ENCODE measurements at places on chromosomes 12 and 14. TPM values are rescaled to one million over a fixed set of nuclear protein-coding genes. Genes with fewer than 3 reads are reported as not detected.

GRCh38 chr12:69497308-69498026 lies 27.3 kb downstream of the FRS2 start:
- DNase-seq: no peak

DNA sequence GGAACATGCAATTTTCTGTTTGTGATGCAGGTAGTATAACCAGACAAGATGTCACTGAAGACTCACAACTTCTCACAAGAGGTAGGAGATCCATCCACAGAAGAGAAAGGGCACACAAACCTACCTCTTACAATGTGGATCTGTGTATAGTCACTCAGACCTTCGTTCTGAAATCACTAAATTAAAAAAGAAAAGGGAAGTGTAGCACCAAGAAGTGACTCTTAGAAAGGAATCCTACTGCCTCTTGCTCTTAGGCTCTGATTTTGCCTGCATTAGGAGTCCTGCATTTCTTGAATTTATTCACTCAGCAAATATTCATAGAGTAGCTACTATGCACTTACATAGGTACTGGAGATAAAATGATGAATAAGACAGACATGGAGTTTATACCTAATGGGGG lies 347.6 kb downstream of the BMP4 start:
- no peak for DNase-seq

DNA sequence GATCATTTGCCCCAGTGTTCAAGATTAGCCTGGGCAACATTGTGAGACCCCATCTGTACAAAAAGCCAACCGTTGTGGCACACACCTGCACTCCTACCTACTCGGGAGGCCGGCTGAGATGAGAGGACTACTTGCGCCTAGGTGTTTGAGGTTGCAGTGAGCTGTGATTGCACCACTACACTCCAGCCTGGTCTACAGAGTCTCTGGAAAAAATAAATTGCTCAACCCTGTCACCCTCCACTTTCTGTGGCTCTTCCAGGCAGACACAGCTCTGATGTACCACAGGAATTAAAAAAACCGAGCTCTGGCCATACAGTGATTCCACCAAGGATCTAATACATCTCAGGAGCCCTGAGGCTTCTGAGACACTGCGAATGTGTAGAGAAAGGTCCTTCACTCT lies 14.4 kb downstream of the TIMELESS start:
- DNase-seq: no peak

GRCh38 chr12:76006028-76006925 lies 25.3 kb downstream of the PHLDA1 start:
- no peak for DNase-seq

Gene FZD10
- total RNA-seq: 0.21 TPM

Gene MYH6
- total RNA-seq: not detected

Gene FAM181A
- total RNA-seq: not detected

Gene TMTC2
- total RNA-seq: 6.8 TPM
